Left renal pelvis (tissue), 4 donors: ENCODE measurements at places on chromosomes 3 and 15.

DNA sequence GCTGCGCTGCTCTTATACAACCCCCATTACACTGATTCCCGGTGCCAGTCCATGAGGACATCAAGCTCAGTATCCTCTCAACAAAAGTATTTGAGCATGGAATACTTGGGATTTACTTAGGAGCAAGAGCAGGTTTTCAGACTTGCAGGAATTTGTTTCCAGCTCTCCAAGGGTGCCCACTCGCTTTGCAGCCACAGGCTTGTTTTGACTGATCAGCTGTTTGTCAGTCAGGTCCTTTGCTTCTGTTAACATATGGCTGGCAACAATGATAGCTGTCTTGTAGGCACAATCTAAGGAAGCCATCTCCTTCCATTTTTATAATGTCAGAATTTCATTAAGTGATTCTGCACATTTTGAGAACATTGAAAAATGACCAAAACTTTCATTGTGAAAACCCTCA lies 38.2 kb upstream of the MCF2L2 start:
- no peak for DNase-seq

- DNase-seq, result no peak
Measured at GRCh38 chr3:38949994-38950393, 101.8 kb downstream of the SCN11A start.

- DNase-seq, result no peak
Measured at GRCh38 chr15:57108296-57108695, 189.9 kb downstream of the TCF12 start.

GRCh38 chr3:34881026-34881425 lies 758.3 kb upstream of the ARPP21 start:
- no peak for DNase-seq

GRCh38 chr3:76010252-76010651 lies 224.9 kb upstream of the ZNF717 start:
- no peak for DNase-seq

GRCh38 chr3:146501752-146502151 lies 32.4 kb upstream of the PLSCR2 start:
- DNase-seq, result no peak

GRCh38 chr3:54123776-54124196 lies 1.4 kb downstream of the CACNA2D3 start:
- no peak for DNase-seq

DNA sequence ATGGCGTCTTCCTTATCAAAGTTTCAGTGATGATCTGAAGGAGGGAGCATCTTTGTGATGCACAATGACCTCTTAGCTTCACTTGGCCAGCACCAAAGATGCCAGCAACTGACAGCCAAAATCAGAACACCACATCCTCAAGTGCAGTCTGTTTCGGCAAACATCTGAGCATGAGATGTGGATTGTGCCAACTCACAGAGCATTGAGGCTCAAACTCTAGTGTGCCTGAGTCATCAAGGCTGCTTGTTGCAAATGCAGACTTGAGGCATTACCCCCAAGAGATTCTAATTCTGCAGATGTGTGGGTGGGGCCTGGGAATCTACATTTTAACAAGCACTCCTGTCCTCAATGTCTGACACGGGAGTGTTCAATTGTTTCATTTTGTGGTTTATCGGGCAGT lies 35.8 kb downstream of the ABHD5 start:
- DNase-seq, result no peak

GRCh38 chr3:113629584-113630421 lies 66.6 kb downstream of the USF3 start:
- DNase-seq, result peak; percentile 26

GRCh38 chr3:161443921-161444693 lies 52.5 kb upstream of the OTOL1 start:
- no peak for DNase-seq

DNA sequence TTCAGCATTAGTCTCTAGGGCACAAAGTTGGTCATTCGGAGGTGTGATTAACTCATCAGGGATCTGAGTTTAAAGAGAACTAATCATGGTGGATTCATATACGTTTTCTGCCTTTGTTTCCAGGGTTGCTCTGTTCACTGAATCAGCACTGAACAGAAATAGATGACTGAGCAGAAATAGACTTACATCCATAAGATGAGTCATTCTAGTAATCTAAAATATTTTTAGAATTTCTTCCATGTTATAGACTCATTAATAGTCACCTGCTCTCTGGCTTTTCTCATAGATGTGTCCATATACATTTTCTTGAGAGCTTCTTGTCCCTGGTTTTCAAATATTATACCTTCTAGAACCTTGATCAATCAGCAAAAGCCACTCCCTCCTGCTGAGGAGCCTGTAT lies 837.6 kb upstream of the DPPA4 start:
- no peak for DNase-seq

- no peak for DNase-seq
Measured at GRCh38 chr15:39747326-39747725, 35.3 kb downstream of the FSIP1 start.

- no peak for DNase-seq
Measured at GRCh38 chr15:52427804-52428203, 100.9 kb downstream of the MYO5A start.

DNA sequence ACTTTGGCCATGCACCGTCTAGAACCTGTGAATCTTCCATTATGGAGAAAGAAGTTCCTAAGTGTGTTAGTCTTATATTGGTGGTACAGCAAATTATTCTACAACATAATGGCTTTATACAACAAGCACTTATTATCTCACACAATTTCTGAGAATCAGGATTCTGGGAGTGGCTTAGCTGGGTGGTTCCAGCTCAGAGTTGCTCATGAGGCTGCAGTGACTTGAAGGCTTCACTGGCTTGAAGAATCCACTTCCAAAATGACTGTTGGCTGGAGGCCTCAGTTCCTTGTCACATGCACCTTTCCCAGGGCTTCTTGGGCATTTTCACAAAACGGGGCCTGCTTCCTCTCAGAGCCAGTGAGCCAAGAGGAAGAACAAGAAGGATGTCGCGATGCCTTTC lies 82.3 kb upstream of the RNF7 start:
- no peak for DNase-seq

GRCh38 chr3:141807277-141808033 lies 44.2 kb downstream of the GRK7 start:
- DNase-seq, result no peak

- DNase-seq, result no peak
Measured at GRCh38 chr3:27861046-27862036, 139.2 kb upstream of the EOMES start.

- no peak for DNase-seq
Measured at GRCh38 chr3:4645468-4645867, 152.3 kb downstream of the ITPR1 start.

DNA sequence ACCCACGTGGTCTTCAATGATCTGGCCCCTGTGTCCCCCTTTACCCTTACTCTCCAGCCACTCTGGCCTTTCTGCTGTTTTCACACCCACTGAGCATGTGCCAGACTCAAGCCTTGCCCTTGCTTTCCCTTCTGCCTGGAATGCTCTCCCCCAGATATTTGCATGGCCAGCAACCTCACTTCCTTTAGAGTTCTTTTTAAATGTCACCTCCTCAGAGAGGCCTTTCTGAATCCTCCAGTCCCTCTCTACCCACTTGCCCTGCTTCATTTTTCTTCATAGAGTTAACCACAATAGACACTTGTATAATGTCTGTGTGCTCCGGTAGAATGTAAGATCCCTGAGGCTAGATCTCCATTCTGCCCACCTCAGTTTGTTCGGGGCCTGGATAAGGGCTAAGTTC lies 39.4 kb upstream of the TIPARP start:
- no peak for DNase-seq

- no peak for DNase-seq
Measured at GRCh38 chr3:48686538-48687219, 964 bp upstream of the NCKIPSD start.

GRCh38 chr3:169244119-169244864 lies 419.2 kb downstream of the MECOM start:
- no peak for DNase-seq

DNA sequence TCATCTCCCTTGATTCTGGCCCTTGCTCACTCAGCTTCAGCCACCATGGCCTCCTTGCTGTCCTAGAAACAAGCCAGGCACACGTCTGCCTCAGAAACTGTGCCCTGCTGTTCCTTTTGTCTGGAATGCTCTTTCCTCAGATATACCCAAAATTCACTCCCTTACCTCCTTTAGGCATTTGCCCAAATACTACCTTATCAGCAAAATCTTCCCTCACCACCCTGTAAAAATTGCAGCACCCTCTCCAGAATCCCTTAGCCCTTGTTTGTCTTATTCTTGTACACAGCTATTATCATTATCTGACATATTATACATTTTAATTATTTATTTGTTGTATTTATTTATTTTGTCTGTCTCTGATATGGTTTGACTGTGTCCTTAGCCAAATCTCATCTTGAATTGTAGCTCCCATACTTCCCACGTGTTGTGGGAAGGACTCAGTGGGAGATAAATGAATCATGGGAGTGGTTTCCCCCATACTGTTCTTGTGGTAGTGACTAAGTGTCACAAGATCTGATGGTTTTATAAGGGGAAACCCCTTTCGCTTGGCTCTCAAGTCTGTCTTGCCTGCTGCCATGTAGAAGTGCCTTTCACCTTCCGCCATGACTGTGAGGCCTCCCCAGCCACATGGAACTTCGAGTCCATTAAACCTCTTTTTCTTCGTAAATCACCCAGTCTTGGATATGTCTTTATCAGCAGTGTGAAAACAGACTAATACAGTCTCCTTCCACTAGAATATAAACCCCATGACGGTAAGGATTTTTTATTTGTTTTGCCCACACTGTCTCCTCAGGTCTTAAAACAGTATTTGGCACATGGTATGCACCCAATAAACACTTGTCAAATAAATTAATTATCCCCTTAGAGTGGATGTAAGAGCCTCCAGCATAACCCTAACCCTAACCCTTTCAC lies 60.0 kb upstream of the STT3B start:
- DNase-seq, result no peak

GRCh38 chr3:67610458-67610857 lies 44.0 kb downstream of the SUCLG2 start:
- no peak for DNase-seq

DNA sequence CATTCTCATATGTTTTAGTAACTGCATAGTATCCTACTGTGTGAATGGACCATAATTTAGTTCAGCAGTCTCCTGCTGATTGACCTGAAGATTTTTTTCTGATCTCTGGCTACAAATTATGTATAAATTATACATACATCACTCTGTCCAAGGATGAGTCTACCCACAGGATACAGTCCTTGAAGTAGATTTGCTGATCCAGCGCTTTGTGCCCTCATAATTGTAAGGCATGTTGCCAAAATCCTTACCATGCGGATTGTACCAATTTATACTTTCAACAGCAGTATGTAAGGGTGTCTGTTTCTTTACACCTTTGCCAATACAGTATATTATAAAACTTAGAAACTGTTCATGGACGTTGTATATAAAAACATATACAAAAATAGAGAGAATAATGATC lies 46.5 kb downstream of the ACAA1 start:
- no peak for DNase-seq

DNA sequence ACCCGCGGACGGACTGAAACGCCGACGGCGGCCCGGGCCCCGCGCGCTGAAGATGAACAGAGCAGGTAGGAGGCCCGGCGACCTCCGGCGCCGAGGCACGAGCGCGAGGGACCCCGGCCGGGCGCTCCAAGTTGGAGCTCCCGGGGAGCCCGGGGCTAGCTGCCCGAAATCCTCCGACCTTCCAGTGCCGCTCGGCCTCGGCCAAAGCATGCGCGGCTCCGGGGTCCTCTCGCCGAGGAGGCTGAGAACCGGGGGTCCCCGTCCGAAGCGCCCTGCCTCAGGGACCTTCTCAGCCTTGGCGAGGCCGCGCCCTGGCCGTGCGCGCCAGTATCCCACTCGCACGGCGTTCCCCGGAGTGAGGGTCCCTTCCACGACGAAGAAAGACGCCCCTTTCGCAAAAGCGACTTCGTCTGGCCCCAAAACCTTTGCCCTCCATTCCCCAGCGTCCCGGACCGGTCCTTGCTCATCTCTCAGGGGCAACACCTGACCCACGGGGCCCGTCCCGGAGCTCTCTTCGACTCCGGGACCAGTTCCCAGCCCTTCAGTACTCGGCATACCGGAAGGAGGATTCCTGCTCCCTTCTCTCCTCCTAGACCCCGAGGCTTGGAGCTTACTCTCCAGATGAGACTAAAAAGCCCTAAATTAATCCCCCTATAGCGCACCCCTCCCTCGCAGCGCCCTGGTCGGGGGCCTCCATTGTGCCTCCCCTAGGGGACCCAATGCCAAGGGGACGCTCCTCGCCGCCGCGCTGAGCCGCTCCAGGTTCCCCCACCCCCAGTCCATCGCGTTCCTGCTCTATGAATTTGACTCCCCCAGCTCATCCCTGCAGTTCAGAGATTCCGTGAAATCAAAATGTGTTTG lies 7.7 kb upstream of the FGD5 start:
- DNase-seq, result no peak

- peak; percentile 39 for DNase-seq
Measured at GRCh38 chr15:97909291-97909891, 51.1 kb upstream of the ARRDC4 start.

- no peak for DNase-seq
Measured at GRCh38 chr3:139325551-139325950, 18.3 kb upstream of the MRPS22 start.

DNA sequence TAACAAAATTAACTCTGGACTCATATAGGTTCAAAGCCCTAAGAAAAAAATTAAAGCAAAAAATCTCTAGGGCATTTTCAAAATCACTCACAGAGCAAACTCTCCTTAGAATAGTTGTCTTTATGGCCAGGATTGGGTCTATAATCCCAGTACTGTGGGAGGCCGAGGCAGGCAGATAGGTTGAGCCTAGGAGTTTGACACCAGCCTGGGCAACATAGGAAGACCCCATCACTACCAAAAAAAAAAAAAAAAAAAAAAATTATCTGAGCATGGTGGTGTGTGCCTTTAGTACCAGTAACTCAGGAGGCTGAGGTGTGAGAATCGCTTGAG lies 378.1 kb upstream of the TGFBR2 start:
- no peak for DNase-seq

GRCh38 chr3:171419457-171419856 lies 40.7 kb downstream of the TNIK start:
- DNase-seq, result no peak

DNA sequence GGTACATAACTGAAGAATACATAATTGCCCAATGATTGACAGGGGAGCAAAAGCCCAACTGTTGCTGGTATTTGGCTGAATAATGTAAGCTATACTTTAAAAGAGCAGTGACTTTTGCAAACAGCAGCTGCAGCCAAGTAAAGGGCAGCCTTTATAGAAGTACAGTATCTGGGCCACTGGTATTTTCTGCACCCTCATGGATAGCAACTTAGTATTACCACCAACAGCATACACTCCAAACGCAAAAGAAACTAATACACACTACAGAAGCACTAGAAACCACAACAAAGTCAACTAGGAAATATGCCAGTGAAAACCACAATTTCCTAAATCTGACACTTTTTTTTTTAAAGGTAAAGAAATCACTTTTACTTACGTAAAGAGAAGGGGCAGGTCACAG lies 206.1 kb downstream of the TIGIT start:
- no peak for DNase-seq

DNA sequence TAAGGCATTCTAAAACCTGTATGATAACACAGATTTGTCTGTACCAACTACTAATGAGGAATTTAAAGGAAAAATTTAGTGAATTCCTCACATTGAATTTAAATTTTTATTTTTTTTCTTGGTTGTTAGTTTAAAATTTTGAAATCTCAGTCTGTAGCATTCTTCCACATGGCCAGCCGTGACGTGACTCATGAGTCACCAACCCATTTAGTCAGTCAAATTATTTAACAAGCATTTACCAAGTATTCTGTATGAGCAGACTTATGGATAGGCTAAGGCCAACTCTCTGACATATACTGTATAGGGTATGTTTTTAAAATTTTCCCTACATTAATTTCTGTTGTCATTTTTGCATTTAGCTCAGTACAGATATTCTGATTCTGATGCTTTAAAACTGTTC lies 112.9 kb downstream of the CNTN4 start:
- no peak for DNase-seq

- no peak for DNase-seq
Measured at GRCh38 chr3:148863297-148863696, 1.8 kb upstream of the CPA3 start.
